ENCODE measurements at places on chromosomes 3 and 15.

- no peak for DNase-seq
Observed at GRCh38 chr3:180004542-180004941, 32.2 kb downstream of the PEX5L start.

DNA sequence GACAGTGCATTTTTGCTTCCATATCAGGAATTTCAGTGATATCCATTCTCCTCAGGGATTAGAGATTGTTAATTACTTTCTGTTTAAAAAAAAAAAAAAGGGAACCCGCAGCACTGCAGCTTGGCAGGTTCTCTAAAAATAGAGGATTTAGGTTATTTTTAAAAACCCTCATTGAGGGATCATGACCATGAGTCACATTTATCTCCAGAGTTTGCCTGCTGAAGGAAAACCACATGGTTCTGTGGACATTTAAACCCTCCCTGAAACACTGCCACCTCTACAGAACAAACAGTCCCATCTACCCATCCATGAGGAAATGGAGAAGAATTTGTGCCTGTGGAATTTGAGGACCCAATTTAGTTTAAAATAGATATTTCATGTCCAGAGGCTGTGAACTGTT lies 66.2 kb upstream of the UBE2E1 start:
- no peak for DNase-seq

- DNase-seq = no peak
Observed at GRCh38 chr15:60275624-60276023, 122.2 kb downstream of the ANXA2 start.

DNA sequence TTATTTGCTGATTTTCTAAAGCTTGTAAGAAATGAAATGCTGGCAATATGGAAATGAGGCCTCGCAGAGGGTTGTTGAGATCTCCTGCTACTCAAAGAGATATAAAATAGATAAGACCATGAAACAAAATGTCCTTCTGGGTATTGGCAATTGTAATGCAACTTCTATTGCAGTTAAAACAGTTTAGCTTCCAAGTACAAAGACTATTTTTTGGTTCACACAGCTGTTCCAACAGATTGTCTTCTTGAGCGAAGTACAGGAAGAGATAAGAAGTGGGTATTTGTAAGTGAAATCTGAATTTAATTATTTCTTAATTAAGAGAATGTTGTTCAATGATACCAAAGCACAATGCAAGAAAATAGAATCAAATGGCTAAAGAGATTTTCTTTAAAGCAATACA lies 801.5 kb upstream of the GBE1 start:
- no peak for DNase-seq

- DNase-seq = no peak
Observed at GRCh38 chr3:129994883-129995559, 20.5 kb downstream of the TRH start.

- DNase-seq = no peak
Observed at GRCh38 chr3:130757611-130758150, 11.1 kb upstream of the PIK3R4 start.

DNA sequence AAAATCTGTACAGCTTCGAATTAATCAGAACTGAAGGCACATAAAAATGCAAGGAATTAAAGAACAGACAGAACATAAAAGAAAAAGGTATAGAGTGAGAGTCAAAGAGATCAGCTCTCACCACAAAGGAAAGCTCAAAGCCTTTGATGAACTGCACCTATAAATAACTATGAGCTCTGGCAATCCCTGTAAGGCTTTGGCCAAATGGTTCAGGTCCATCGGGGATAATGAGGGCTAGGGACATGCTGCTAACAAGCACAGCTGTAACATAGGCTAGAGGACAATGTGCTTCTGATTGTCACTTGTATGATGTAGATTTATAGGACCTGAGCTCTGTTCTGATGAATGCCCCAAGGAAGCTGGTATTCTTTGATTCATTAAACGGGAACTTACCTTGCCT lies 113.9 kb upstream of the MRPL3 start:
- DNase-seq = no peak

DNA sequence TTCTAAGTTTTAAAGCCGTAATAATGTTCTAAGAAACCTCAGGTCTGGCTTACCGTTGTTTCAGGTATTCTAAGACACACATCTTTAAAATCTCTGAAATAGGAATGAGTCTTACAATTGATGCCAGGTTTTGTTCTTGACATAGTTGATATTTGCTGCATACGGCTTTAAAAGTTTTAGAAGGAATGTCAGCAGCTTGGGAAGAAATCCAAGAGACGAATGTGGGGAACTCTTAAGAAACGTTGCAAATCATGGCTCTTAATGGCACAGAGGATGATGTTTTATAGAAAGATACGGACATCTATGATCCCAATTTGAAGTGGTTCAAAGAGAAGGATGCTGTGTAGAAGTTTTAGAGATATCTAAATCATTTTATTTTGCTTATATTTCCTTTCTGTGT lies 11.5 kb downstream of the NUDT16 start:
- no peak for DNase-seq

DNA sequence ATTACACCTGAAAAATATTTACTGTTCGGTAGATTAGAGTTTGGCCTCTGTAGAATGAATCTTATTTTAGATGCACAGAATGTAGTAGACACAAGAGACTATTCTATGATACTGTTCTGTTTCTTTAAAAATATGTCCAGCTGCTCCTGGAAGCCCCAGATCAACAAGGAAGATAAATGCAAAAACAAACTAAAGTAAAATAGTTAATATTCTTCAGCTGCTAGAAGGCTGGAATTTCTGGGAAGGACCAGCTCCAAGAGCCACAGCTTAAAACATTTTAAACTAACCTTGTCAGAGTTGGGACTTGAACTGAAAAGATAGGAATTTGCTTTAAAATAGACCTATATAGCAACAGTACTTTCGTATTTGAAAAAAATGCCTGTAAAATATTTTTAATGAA lies 277.9 kb downstream of the PTPRG start:
- no peak for DNase-seq

GRCh38 chr3:62774221-62774620 lies 101.0 kb downstream of the CADPS start:
- no peak for DNase-seq

DNA sequence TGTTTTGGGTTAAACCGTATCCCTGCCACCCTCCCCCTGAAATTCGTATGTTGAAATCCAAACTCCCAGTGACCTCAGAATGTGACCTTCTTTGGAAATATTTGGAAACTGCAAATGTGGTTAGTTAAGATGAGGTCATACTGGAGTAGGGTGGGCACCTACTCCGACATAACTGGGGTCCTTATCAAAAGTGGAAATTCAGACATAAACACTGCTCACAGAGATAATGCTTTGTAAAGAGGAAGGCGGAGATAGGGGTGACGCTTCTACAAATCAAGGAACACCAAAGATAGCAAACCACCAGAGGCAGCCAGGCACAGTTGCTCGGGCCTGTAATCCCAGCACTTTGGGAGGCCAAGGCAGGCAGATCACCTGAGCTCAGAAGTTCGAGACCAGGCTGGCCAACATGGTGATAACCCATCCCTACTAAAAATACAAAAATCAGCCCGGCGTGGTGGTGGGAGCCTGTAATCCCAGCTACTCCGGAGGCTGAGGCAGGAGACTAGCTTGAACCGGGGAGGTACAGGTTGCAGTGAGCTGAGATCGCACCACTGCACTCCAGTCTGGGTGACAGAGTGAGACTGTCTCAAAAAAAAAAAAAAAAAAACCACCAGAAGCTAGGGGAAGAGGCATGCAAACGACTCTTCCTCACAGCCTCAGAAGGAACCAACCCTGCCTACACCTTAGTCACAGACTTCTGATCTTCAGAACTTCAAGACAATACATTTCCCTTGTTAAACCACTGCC lies 51.1 kb upstream of the CHD2 start:
- no peak for DNase-seq

GRCh38 chr3:133477487-133477886 lies 77.6 kb downstream of the BFSP2 start:
- no peak for DNase-seq

- DNase-seq = no peak
Observed at GRCh38 chr15:48823237-48823636, 12.4 kb upstream of the CEP152 start.

- DNase-seq = no peak
Observed at GRCh38 chr15:44015545-44016305, 179.3 kb downstream of the FRMD5 start.

GRCh38 chr15:79815468-79815867 lies 81.3 kb downstream of the MTHFS start:
- DNase-seq = no peak

- DNase-seq = no peak
Observed at GRCh38 chr15:84778194-84778593, 29.8 kb downstream of the ZNF592 start.

DNA sequence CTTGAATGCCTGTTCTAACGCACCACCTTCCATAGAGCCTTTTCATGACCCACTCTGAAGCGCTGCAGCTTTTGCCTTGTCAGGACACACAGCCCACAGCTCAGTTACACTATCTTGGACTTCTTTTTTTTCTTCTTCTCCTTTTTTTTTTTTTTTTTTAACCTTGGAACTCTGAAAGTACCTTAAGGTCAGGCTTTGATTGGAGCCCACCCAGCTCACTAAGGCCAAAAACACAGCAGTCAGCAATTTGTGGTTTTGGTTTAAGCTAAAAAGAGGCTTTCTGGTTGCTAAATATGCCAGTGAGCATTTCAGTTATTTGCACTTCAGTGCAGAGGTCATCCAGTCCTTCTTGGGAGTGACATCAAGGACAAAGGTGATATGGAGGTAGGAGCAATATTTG lies 1.7 kb downstream of the SLC25A20 start:
- DNase-seq = no peak

DNA sequence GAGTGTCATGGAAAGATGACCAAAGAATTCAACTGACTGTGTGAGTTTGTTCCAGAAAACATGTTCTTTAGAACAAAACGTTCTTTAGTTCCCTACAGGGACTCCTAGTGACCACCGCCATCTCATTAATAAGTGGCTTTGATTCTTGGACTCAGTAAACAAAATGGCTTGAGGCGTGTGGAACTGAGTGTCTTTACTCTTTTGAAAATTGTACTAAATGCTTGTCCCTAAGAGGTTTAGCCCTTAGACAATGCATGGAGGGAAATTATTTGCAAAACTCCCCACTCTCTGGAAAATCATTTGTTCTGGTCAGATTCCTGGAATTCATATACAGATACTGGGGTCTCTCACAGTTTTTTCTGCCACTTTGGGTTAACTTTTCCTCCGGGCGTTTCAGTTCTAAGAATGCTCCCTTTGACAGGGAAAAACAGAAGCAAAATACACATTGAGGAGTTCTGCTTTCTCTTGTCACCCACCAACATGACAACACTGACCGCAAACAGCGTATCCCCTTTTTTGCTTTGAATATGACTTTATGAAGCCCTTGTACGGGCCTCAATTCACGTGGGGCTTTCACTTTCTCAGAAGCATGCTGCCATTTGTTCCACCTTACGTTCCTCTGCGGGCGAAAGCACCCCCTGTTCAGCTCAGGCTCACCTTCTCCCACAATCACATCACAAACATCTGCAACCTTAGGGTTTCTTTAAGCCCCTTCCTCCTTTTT lies 15.3 kb upstream of the NRROS start:
- DNase-seq = no peak

DNA sequence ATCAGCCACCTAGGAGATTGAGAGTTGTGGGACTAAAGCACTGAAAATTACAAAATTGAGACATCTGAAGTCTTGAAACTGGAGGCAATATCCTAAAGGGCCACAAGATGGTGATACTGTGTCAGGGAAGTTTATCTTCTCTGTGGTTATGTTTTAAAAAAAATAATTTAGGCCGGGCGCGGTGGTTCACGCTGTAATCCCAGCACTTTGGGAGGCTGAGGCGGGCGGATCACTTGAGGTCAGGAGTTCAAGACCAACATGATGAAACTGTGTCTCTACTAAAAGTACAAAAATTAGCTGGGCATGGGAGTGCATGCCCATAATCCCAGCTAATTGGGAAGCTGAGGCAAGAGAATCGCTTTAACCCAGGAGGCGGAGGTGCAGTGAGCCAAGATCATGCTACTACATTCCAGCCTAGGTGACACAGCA lies 17.9 kb upstream of the NIT2 start:
- peak; percentile 25 for DNase-seq

DNA sequence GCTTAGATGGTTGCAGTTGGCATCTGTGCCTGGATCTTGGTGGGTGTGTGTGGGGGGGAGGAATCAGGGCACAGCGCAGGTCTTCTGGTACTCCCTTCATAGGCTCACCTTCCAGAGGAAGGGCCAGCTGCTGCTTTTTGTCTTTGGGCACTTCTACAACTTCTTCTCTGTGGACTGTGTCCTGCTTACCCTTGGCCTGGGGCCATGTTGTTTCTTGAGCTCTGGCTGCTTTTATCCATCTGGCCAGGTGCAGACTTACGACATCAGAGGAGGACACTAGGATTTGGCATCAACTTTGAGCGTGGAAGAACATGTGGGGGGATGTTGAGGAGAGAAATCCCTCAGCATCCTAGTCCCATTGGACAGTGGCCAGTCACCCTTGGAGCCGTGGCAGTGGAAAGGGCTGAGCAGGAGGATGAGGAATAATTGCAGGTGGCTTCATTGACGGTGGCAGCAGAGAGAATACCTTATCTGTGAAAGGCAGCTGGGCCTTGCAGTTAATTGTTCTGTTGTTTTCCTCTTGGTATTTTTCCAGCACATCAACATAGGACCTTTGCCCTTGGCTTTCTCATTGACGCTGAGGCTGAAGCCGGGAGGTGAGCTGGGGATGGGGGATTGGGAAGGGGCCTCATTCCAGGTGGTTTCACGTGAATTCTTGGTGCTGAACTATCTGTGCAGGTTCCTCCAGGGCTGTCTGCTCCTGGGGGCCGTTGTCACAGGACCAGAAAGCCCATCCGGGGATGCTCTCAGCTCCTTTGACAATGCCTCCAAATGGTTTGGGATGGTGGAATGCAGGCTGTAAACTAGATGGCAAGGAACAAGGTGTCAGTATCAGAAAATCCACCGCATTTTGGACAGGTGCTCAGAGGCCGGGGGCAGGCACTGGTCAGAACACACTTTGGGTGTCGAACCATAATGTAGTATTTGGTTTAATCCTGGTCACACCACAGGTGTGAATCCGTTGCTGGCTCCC lies 9.7 kb downstream of the EPHB1 start:
- DNase-seq = no peak

DNA sequence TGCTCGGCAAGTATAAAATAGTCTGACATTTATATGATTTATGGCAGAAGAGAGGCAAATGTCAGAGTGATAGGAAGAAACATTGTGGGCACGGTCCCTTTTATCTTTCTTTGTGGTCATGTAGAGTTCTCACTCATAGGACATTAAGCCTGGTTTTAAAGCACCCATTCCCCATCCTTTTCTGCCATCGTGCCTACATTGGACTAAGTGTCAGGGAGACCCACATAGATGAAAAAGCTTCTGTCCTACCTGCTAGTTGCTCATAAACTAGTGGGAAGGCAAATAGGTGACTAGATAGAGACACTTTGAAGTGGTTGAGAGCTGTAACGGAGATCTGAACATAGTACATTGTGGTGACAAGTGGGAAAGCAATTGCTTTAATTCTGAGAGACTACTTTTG lies 155.7 kb downstream of the B3GALNT1 start:
- no peak for DNase-seq

DNA sequence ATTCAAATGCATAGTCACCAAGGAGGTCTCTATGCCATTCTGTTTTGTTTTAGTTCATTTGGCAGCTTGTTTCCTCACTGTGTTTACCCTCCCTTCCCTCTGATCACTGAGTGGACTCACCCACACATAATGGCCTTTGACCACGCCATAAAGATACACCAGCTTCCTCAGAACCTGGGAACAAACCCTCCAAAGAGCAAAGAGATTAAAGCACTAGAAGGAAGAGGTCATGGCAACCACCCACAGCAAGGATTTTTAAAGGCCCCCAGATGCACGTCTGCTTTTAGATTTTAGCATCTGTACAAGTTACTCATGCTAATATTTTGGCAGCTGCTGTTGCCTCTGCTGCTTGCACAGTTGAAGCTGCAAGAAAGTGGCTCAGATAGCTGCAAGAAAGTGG lies 47.9 kb upstream of the CADPS start:
- DNase-seq = no peak

- no peak for DNase-seq
Observed at GRCh38 chr3:100197876-100198275, 62.9 kb upstream of the TBC1D23 start.
